ENCODE measurements at places on chromosomes 13 and 19.

- no peak for DNase-seq
Measured at GRCh38 chr19:12782174-12782423, 6.7 kb upstream of the HOOK2 start.

DNA sequence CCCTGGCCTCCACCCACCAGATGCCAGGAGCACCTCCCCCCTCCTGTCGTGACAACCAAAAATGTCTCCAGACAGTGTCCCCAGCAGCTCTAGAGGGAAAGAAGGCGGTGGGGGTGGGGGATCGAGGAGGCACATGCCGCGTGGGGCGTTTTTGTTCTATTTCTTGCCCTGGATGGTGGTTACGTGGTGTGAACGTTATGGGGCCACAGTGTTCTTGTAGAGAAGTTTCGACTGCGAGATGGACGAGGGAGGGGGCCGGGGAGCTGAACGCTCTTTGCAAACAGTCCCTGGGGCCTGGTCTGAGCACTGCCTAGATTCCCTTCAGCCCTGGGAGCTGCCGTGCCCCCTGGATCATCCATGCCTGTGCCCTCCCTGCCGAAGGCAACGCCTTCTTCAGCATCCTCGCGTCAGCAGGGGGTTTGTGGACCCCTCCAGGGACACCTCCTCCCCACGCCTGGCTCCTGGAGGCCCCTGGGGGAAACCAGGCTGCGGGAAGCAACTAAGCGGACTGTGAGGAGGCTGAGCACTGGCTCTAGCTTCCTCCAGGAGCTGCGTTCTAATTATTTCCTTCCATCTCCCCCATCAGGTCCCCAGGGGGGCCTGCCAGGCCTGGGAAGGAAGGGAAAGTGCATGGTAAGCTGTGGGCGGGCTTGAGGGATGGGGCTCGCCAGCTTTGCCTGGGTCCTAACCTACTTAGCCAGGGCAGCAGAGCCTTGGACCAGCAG, 131.5 kb downstream of the IER2 start:
- DNase-seq = no peak

DNA sequence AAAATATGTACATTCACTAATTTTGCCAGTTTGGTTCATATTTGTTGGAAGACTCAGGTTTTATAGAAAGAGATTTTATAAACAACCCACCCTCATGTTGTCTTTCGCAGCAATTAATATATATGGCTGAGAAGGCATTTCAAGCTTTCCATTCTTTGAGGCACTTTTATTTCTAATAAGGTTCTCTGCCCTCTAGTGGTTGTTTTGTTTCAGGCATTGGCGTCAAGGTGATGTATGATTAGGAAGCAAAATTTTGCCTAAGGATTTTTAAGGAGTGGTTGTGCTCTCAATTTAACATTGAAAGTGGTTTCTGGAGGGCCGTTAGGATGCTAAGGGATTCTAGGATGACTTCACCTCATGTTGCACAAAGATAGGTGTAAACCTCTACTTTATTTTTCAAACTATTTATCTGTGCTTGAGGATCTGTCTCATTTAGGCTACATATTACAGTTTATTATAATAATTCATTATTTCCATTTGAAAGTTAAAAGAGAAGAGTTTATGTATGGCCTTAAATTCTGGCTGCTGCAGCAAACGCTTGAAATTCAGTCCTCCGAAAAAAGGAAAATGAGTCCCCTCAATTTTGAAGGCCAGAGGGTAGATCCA, 35.9 kb downstream of the OXGR1 start:
- DNase-seq = peak; percentile 46

DNA sequence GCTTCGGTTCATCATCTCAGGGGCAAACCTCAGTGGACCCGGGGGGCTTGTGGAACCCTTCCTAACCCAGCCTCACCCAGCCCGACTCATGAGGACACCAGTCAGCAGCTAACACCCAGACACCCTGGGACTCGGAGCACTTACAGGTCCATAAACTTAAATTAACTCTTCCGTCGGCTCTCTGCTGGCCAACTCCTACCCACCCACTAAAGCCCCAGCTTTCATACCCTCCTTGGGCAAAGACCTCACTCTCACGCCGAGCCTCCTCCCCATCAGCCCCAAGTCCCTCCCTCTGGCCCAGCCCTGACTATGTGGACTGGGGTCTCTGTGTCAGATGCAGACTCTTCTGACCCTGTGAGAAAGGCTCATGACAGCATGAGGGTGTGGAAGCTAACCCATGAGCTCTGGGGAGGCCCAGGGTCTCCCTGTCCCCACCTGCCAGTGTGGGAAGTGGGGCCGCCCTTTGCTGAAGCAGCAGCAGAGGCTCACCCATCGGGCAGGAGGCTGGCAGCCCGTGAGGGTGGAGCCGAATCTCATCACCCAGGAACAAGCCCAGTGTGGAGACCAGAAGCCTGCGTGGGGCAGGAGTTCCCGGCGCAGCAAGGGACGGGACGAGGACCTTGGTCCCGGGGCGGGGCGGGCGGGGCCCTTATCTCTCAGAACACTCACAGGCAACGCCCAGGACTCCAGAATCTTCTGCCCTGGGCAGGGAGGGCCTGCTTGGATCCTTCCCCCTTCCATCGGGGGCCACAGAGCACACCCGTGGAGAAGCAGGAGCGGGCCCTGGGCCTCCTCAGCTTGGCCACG, 19.8 kb downstream of the TCF3 start:
- no peak for DNase-seq

- DNase-seq = peak; percentile 48
Measured at GRCh38 chr19:575527-576506, 3.4 kb downstream of the BSG start.

- no peak for DNase-seq
Measured at GRCh38 chr19:16915135-16915534, 26.3 kb downstream of the F2RL3 start.

DNA sequence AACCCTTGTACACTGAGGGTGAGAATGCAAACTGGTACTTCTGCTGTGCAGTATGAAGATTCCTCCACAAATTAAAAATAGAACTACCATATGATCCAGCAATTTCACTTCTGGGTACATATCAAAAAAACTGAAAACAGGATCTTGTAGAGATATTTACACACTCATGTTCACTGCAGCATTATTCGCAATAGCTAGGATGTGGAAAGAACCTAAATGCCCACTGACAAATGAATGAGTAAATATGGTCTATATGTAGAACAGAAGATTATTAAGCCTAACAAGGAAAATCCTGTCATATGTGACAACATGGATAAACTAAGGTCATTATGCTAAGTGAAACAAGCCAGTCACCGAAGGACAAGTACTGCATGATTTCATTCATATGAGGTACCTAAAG, 304.7 kb downstream of the ENOX1 start:
- no peak for DNase-seq

GRCh38 chr19:50280074-50280473, 49.1 kb downstream of the KCNC3 start:
- DNase-seq = no peak

GRCh38 chr19:5339950-5340636, 519 bp downstream of the PTPRS start:
- DNase-seq = no peak

DNA sequence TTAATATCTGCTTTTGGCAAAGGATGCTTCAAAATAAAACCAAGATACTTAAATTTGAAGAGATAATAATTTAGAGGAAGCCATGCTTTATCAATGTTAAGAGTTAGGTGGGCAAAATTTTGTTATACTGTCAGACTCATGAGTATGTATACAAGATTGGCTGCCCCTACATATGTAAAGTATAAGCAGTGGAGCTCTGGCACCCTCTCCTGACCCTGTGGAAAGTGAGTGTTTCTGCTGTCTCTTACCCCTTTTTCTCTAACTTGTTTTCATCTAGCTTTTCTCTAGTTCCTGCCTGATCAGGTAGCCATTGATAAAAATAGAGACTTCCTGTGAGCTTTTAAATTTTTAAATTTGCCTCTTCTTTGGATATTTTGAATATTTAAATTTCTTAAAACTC, 710.9 kb upstream of the SPRY2 start:
- no peak for DNase-seq

DNA sequence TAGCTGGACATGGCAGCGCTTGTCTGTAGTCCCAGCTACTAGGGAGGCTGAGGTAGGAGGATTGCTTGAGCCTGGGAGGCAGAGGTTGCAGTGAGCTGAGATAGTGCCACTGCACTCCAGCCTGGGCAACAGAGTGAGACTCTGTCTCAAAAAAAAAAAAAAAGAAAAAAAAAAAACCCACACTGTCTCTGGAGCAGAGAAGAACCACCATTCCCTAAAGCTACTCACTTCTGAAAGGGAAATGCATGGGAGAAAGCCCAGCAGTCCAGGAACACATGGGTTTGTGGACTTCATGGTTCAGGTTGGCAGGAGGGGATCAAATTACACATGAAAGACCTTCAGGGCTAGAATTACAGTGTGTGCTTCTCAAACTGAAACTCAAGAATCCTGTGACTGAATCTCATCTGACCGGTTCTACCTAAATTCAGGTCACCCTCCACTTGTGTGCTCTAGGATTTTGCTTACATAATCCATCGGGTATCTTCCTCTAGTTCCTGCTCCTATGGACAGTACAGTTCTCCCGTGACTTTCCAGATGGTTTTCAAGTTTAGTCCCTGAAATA, 30.2 kb upstream of the CPB2 start:
- peak; percentile 39 for DNase-seq

DNA sequence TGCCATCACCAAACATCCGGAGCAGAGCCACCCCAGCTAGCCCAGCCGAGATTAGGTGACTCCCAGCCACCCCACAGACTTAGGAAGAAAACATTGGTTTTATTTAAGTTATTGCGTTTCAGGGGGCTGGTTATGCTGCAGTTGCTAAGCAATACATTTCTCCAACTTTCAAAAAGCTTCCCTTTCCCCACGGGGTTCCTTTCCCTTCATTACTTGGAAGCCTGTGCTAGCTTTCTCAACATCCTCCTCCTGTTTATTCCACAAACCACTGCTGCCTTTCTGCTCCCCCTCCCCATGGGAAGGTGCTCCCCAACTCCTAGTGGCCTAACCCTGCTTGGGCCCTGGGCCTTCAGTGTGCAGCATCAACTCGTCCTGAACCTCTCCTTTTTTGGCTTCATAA, 52.6 kb downstream of the CDADC1 start:
- no peak for DNase-seq

DNA sequence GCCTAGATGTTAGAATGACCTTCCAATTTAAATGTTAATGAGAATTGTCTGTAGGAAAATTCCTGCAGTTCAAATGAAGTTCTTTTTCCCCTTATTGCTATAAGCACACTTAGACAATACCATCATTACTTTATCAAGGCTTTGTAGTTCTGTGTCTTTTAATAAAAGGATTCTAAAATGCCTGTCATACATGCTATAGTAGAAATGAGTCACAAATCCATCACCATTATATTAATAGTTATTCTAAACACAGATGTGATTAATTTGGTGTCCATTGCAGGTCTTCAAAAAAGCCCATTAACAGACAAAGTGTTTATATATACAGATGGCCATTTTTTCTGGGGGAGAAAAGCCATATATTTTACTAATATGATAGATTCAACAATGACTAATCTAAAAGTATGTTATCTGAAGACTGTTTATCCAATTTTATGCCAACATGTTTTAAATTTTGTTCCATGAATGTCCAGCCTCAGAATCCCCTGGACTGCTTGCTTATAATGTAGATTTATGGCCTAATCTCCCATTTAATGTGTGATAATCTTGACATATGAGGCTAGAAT, 1678.3 kb upstream of the PCDH20 start:
- DNase-seq = no peak

GRCh38 chr13:99332456-99332855, 25.3 kb upstream of the GPR183 start:
- no peak for DNase-seq

DNA sequence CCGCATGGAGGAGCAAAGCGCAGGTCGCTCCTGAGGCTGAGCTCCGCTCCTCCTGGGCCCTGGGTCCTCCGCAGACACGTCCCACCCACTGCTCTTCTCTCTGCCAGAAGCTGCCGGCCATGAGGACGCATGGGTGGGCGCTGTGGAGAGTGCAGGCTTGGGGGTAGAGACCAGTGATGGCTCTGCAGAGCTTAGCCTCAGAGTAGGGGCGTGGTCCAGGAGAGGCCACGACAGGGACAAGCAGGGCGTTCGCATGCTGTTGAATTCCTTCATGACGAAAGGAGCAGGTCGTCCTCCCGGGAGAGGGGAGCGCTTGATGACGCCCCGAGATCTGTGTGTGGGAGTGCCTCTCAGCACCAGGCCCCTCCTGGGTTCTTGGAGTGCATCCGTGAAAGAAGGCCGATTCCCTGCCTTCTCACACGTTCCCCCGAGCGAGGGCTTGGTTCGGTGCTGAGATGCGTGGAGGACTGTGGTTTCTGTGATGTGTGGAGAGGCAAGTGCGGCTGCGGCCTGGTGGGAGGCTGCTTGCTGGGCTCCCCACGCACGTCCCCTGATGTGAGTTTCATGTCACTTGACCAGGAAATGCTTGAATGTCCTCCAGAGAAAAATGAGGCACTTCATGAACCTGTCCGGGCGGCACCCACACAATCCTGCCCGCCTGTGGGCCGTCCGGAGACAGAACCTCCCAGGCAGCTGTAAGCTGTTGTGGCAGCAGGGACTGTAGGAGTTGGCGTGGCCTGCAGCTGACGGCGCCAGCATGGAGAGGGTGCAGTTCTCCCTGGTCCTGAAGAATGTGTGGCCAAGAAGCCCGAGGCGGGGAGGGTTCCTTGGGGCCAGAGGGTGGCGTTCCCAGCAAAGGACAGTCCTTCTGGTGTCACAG, 4.5 kb downstream of the SF3A2 start:
- DNase-seq = no peak

DNA sequence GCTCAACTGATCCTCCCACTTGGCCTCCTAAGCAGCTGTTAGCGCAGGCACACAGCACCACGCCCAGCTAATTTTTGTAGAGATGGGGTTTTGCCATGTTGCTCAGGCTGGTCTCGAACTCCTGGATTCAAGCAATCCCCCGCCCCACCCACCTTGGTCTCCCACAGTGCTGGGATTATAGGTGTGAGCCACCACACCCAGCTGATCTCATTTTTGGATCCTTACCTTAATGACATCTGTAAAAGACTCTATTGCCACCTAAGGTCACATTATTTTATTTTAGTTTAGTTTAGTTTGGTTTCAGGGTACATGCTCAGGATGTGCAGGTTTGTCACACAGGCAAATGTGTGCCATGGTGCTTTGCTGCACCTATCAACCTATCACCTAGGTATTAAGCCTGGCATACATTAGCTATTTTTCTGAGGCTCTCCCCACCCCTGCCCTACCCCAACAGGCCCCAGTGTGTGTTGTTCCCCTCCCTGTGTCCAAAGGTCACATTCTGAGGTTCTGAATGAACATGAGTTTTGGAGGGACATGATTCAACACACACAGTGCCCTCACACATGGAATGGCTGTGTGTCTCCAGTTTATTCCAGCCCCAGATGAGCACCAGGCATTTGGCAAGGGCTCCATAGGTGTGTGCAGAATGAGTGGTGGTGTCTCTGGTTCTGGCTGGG, 1.3 kb downstream of the OR10H5 start:
- no peak for DNase-seq

DNA sequence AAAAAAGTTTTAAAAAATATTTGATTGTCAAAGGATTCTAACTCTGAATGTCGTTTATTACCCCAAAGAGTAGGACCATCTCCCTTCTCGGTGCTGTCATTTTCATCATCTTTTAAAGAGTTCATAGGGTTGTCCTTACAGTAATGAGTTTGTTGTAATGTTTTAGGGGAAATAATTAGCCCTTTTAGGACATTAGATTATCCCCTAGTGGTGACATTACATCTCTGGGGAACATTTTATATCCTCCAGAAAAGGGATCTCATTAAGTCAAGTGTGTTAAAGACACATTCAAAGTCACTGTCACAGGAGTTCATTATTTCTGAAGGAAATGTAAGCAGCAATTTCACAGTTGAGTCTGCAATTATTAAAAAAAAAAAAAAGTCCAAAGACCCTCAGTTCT, 99.3 kb upstream of the GJB6 start:
- no peak for DNase-seq

All from iris pigment epithelial cell (primary cell).